ENCODE measurements at places on chromosomes 4 and X.

DNA sequence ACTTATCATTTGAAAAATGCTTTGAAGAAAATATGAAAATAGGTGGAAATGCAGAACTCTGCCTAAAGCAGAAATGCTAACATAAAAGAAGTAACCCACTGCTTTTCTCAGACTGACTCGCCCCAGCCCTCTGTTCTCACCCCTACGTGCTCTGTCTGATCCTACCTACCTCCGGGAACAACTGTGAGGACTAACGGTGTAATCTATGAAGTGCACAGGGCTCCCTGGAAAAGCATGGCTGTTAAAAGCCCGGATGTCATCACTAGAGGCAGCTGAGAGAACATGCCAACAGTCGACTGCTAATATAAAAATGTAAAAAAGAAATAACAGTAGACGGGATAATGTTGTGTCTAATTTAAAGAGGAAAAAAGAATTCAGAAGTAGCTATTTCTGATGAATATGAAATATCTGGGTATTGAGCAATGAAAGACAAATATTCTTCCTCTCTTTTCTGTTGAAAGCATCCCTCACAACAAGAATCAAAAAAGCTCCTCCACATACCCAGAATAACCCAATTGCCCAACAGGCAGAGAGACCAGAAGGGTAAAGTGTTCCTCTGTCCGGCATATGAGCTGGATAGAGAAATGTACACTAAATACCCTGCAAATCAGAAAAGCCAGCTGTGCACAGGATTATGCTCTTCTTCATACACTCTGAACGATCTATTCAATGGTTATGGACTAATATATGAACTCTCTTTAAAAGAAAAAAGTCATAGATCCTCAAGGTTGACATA lies 130.7 kb downstream of the TSPAN5 start:
- DNase-seq = no peak

GRCh38 chrX:39427906-39428305 lies 626.6 kb downstream of the MID1IP1 start:
- no peak for DNase-seq

DNA sequence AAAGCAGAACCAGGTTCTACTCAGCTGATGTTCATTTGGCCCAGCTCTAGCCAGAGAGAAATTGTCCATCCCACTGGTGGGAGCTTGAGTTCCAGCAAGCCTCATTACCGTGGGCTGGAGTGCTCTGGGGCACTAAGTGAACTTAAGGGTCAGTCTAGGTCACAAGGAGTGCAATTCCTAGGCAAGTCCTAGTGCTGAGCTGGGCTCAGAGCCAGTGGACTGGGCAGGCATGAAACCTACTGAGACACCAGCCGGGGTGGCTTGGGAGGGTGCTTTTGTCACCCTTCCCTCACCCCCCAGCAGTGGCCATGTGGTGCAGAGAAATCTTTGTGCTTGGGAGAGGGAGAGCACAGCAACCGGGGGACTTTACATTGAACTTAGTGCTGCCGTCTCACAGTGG lies 39.4 kb downstream of the GSX2 start:
- DNase-seq = no peak

DNA sequence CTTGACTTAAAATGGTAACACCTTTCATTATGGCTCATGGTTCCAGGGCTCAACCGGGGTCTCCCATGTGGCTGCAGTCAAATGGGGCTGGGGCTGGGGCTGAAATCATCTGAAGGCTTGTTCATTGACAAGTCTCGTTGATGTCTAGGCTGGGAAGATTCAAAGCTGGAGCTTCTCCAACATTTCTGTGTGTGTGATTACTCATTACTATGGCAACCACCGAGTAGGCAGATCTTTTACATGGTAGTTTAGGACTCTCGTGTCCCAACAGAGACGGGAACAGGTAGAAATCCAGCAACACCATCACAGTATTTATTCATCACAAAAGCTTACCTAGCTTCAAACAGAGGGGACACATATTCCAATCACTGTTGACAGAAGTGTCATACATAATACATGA lies 7.8 kb downstream of the YTHDC1 start:
- peak; percentile 8 for DNase-seq

GRCh38 chr4:16278178-16278577 lies 51.9 kb upstream of the TAPT1 start:
- no peak for DNase-seq

GRCh38 chr4:110781944-110782343 lies 159.1 kb upstream of the PITX2 start:
- no peak for DNase-seq

- DNase-seq = peak; percentile 23
Measured at GRCh38 chr4:113328514-113328913, 279.1 kb downstream of the ANK2 start.

DNA sequence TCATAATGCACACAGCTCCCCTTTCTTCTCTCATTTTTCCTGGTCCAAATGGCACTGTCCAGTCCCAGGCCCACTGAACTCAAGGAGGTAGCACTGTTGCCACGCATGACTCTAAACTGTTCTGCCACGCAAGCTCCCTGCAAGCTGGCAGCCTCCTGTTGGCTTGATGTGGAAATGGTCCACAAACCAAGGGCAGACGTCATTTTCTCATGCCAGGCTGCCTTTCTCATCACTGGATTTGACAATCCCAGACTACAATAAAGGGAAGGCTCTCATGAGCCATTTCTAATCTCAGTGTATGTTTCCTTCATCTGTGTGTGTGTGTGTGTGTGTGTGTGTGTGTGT lies 22.4 kb downstream of the OTOP1 start:
- DNase-seq = no peak

- no peak for DNase-seq
Measured at GRCh38 chrX:31237189-31237588, 165.3 kb upstream of the FTHL17 start.

DNA sequence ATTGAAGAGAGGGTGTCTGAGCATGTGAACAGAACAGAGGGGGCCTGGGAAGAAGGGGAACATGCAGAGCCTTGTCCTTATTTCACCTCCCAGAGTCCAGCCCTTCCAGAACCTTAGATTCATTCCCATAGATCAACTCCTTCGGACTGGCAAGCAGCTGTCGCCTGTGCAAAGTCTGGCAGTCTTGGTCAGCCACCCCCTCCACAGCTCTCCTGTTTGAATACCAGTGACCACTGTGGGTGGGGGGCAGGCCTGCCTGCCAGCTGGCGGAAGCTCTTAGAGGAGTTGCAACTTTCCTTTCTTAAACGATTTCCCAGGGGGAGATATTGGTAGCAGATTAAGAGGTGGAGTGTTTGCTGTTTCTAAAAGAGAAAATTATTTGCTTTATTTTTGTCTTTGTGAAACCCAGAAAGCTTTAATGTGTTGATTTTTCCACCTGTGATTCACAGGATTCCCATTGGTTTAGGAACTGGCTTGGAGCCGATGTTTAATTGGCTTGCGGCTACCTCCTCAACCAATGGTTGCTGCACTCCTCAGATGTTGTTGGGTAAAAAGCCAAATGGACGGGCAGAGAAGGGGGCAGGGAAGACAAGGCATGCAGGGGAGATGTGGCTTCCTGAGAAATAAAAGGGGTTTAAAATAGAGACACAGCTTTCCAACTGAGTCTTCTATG lies 62.2 kb upstream of the PRPS1 start:
- DNase-seq = no peak

GRCh38 chr4:107408968-107409367 lies 311.1 kb downstream of the PAPSS1 start:
- DNase-seq = no peak

GRCh38 chrX:39809331-39809730 lies 288.4 kb downstream of the BCOR start:
- no peak for DNase-seq

- DNase-seq = no peak
Measured at GRCh38 chrX:116230130-116230898, 59.8 kb downstream of the AGTR2 start.

DNA sequence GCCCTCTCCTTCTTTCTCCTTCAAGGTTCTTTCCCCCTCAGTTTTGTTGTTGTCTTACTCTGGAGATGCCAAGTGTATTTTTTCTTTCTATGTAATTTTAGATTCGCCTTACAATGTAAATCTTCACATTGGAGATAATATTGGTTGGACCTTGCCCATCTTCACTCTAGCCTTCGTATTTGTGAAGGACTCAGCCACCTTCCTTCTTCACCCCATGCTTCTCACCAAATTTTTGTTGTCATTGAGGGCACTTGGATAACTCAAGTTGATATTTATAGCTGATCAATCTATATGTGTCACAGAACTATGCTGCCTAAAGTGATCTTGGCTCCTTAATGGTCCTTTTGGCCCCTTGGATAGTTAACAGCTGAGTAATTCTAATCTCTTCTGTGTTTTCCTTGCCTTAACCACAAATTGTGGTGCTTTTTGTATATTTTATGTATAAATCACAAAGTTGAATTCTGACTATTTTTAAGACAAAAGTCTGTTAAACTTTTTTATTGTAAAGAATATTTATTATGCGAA lies 6.5 kb downstream of the SPRY1 start:
- no peak for DNase-seq

GRCh38 chr4:169420291-169420690 lies 149.5 kb upstream of the SH3RF1 start:
- no peak for DNase-seq

DNA sequence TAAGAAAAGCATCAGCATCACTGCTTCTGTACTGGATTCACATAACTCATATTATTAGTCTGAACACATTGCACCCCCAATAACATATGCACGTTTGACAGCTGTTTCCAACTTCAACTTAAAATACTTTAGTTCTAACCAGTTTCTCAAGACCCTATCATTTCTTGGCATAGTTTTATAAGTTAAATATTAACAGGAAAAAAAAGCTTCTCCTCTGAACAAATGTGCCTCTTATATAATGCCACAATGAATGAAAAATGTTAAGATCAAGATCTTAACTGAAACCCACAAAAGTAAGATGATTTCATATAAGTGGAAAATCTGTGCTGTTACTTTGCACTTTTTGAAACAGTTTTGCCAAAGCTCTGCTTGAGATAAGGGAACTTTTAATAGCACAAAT lies 652.8 kb upstream of the FAM241A start:
- no peak for DNase-seq

DNA sequence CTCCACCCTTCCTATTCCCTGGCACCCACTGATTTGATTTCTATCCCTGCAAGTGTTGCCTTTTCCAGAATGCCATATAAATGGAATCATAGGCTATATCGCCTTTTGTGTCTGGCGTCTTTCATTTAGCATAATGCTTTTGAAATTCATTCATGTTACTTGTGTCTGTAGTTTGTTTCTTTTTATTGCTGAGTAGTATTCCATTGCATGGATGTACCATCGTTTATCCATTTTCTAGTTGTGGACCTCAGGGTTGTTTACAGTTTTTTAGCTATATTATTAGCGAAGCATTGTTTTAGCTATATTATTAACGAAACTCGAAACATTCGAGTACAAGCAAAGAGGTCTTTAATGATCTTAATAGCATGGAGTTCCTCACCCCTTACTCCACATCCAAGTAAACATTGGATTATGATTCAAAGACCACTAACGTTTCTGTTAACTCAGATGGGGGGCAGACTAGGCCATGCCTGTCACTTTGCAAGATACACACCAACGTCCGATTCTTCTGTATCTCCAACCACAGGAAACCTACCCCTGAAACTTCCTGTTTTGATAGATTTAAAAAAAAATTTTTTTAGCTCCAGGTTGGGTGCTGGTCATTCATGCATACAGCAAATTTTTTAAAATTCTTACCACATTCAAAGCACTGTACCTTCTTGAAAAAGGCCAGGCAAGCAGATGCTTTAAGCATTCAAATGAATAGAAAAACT lies 1.1 kb downstream of the DCK start:
- no peak for DNase-seq

GRCh38 chr4:114600672-114601071 lies 2.1 kb downstream of the UGT8 start:
- DNase-seq = no peak

- no peak for DNase-seq
Measured at GRCh38 chrX:76148753-76149152, 24.1 kb upstream of the PBDC1 start.

DNA sequence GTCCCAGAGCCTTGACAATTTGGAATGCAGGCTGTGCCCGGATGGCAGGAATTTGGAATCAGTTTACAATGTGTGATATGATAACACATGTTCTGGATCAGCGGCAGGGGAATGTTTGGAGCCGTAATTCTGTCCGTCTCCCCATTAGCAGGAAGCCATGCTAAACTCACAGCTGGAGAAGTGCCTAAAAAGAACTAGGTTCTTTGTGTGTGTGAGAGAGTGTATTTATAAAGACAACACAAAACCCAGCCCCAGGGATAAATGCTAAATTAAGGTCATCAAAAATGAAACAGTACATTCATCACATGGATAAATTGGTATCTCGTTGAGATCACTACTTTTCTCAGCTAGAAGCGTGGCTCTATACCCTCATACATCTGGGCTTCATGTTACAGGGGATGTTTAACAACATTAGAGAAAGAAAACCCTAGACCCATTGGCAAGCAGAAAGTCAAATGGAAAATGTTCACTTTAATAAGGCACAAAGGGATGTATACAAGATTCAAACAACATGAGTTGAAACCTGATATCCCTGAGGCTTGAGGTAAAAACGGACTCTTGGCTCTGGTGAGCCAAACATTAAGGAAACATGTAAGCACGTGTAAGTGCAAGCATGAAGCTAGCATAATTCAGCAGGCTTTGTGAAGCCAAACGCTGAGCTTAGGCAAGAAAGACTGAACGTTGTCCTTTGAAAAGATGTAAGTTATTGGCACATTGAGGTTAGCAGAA lies 18.0 kb upstream of the TMEM131L start:
- DNase-seq = no peak

DNA sequence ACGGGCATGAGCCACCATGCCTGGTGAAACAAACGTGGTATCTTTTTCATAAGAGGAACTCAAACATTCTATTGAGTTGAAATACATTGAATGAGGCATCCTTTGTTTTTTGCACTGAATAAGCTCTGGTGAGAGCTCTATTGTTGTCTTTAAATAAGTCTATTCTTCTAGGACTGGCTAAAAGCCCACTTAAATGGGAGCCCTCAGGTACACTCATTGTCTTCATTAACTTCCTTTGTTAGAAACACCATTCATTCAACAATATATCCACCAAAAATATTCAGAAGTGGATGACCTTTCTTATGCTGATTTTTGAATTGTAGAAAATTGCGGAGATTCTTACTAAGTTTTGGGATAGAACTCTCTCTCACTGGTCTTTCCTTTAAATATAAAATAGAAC lies 568.0 kb downstream of the IL1RAPL1 start:
- no peak for DNase-seq

- DNase-seq = no peak
Measured at GRCh38 chr4:147194114-147194513, 248.4 kb upstream of the TTC29 start.

DNA sequence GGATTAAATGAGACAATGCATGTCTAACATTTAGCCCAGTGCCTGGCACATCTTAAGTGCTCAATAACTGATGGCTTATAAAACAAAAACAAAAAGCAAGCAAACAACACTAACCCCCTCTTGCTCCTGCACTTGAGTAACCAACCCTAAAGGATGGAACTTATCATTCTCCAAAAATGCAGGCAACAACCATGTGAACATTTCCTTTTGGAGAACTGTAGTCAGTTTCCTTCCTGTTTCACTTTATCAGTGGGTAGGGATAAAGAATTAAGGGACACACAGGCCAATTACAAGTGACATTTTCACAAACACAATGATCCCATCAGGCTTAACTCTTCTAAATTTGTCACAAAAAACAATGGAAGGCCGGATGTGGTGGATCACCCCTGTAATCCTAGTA lies 30.4 kb downstream of the RPS3A start:
- DNase-seq = no peak

Data from urothelium cell line (cell line).